ENCODE measurements at places on chromosomes 1 and 21.

GRCh38 chr1:185284533-185285276 lies 32.3 kb downstream of the IVNS1ABP start:
- peak; percentile 12 for DNase-seq

DNA sequence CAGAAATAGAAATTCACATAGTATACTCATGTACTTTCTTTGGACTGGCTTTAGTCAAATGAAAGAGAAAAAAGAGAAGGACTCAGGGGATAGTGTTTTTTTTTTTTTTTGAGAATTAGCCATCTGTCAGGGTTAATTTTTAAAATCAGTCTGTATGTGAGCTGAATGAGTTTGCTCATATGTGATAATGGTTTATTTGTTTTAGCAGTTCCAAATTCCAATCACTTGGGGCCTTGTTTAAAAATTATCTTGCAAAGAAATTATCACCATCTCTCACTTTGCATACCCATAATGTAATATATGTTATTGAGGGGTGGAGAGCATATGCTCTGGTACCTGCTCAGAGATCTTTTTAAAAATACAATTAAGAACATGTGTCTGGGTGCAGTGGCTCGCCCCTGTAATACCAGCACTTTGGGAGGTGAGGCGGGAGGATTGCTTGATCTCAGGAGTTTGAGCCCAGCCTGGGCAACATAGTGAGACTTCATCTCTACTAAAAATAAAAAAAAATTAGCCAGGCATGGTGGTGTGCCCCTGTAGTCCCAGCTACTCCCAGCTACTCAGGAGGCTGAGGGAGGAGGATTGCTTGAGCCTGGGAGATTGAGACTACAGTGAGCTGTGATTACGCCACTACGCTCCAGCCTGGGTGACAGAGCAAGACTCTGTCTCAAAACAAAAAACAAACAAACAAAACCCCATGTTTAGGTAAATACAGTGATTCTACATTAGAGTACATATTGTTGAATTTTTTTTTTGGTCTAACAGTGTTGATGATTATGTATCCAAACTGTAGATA lies 19.7 kb downstream of the GNAI3 start:
- DNase-seq: no peak

GRCh38 chr1:2874607-2875480 lies 73.4 kb upstream of the TTC34 start:
- DNase-seq: no peak

DNA sequence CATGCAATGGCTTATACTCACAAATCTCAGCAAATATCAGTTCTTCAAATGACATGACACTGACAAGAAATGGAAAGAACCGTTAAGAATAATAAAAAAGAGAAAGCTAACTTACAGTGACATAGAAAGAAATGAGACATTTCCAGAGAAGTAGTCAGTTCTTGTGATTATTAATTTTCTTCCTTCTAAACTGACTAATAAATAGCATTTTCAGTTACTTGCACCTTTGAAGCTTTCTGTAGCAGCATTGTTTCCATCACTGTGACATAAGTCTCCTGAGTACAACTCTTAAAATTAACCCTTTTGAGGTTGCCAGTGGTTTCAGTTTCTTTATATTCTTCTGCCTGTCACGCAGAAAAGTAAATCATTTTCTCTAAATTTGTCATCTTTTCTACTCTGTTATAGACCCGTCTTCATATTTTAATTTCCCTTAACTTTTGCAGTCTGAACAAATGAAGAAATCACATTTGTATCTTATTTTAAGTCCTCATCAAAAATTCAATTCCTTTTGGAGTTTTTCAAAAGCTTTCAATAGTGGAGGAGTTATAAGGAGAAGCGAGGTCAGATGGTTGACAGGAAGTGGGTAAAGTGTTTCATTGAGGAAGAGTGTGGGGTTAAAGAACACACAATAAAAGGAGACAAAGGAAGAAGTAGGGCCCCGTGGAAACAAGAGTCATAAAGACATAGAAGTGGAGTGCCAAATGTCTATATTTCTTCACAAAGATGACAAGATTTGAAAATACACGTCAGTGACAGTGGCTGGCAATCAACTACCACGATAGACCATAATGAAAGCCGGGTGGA lies 57.9 kb upstream of the S1PR1 start:
- DNase-seq: peak; percentile 63

- DNase-seq: peak; percentile 22
Measured at GRCh38 chr1:223834660-223835263, 11.0 kb downstream of the TP53BP2 start.

DNA sequence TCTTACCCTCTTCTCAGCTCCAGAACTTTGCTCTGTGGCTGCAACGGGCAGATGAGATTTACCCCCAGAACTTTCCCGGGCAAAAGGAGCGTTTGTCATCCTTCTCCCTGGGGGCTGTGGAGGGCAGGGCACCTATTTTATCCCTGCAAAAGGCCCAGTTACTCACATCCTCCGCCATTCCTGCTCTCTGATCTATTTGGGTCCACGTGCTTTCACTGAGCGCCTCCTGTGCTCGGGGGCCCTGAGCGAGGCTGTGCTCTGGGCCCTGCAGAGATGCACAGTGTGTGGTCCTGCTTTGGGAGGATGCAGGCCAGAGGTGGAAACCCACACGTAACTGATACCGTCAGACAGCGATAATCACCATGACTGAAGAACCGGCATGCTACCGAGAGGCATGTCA lies 2.4 kb upstream of the CSMD2 start:
- DNase-seq: no peak

- no peak for DNase-seq
Measured at GRCh38 chr1:171084870-171085269, 5.8 kb upstream of the FMO3 start.

DNA sequence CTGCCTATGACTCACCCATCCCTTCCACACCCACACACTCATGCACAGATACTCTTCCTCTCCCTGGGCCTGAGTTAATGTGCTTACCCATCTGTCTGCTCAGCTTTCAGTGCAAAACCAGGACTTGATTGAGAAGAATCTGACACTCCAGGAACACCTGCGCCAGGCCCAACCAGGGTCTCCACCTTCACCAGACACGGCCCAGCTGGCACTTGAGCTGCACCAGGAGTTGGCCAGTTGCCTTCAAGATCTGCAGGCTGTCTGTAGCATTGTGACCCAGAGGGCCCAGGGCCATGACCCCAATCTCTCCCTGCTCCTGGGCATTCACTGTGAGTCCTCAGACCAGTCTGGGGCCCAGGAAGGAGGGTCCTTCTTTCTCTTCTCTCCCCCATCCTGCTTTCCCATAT lies 3.5 kb upstream of the SH3BGRL3 start:
- no peak for DNase-seq

DNA sequence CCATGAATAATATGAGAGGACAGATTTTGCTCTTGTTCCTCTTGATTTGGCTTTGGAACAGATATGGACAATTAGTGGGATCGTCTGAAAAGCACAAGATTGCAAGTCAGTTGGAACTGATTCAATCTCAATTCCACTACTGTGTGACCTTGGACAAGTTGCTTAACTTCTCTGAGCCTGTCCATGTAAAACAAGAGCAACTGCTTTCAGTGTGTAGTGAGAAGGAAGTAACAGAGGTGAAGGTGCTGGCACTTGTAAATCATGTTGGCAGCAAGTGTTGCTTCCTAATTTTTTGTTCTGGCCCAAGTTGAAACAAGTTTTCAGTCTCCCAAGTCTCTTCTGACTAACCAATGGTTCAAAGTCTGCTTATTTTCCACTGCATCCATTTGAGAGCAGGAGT lies 15.3 kb downstream of the INKA2 start:
- no peak for DNase-seq

GRCh38 chr1:29575826-29576225 lies 339.5 kb downstream of the PTPRU start:
- DNase-seq: no peak

- DNase-seq: no peak
Measured at GRCh38 chr1:92831368-92831761, 475 bp upstream of the RPL5 start.

GRCh38 chr1:165915480-165915879 lies 88.1 kb downstream of the UCK2 start:
- DNase-seq: no peak

Data from stimulated activated CD4-positive, alpha-beta T cell treated with anti-CD3 and anti-CD28 coated beads, Interleukin-1b, Interleukin-23, amount 100 ng/mL, for 48 hours (primary cell).